ENCODE measurements at places on chromosomes 4 and X. TPM values are rescaled to one million over a fixed set of nuclear protein-coding genes. Genes with fewer than 3 reads are reported as not detected.

- DNase-seq: peak; percentile 15
Measured at GRCh38 chr4:107319386-107319785, 283.3 kb upstream of the DKK2 start.

Gene RBM46
- not detected for total RNA-seq

Gene INTU
- total RNA-seq: 7.4 TPM

Gene CXCL3
- 3.0 TPM for total RNA-seq

Gene TCEAL7
- total RNA-seq: 37.0 TPM

GRCh38 chr4:180422989-180423711, 1820.1 kb upstream of the TENM3 start:
- DNase-seq: no peak

DNA sequence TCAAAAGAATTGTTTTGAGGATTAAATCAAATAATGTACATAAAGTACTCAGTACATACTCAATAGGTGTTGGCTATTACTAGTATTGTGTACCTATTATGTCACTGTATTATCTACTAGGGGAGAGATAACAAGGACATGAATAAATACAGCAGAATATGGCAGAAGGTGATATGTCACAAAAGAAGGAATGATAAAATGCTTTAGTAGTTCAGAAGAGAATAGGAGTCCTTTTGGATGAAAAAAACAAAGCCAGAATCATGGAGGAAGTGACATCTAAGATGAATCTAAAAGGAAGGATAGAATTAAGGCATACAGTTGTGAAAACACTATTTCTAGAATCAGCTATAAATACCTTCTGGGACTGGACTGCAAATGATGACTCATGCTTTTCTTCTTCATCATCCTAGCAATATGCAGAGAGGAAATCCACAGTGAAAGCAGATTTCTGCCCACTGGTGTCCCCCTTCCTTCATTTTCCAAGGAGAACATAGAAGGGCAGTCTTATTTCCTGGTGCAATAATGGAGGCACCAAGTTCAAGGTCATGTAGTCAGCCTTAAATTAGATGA, 98.7 kb downstream of the GLUD2 start:
- DNase-seq: no peak

- no peak for DNase-seq
Measured at GRCh38 chr4:72770708-72771107, 201.7 kb upstream of the ADAMTS3 start.

Gene MUC7
- not detected for total RNA-seq

DNA sequence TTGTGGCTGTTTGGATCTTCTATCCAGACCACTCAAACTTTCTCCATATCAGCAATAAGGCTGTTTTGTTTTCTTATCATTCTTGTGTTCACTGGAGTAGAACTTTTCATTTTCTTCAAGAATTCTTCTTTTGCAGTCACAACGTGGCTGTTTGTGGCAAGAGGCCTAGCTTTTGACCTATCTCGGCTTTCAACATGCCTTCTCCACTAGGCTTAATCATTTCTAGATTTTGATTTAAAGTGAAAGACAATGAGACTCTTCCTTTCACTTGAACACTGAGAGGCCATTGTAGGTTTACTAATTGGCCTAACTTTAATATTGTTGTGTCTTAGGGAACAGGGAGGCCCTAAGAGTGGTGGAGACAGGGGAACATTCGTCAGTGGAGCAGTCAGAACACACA, 19.1 kb downstream of the FGF2 start:
- no peak for DNase-seq

GRCh38 chrX:46922611-46923010, 10.4 kb downstream of the JADE3 start:
- DNase-seq: no peak

Measured in fibroblast of villous mesenchyme (primary cell).